ENCODE measurements at places on chromosomes 3 and 15.

- DNase-seq = no peak
Observed at GRCh38 chr15:96385195-96385594, 54.7 kb downstream of the NR2F2 start.

- peak; percentile 56 for DNase-seq
Observed at GRCh38 chr15:23823508-23823907, 136.4 kb upstream of the NDN start.

DNA sequence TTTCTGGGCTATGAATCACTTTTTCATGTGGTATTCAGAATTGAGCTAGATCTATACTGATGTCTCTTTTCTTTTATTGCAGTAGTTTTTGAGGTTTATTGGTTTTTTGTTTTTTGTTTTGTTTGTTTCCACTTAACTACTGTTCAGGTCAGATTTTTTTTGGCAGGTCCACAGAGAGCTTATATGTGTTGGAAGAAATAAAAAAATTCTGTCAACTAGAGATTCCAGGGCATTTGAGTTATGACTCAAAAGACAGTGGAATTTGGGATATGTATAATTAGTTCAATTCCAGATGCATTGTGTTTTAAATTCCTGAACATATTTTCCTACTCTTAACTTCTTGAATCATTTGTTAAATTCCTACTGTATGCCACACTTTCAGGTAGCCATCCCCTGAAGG lies 727.2 kb downstream of the SI start:
- DNase-seq = no peak

DNA sequence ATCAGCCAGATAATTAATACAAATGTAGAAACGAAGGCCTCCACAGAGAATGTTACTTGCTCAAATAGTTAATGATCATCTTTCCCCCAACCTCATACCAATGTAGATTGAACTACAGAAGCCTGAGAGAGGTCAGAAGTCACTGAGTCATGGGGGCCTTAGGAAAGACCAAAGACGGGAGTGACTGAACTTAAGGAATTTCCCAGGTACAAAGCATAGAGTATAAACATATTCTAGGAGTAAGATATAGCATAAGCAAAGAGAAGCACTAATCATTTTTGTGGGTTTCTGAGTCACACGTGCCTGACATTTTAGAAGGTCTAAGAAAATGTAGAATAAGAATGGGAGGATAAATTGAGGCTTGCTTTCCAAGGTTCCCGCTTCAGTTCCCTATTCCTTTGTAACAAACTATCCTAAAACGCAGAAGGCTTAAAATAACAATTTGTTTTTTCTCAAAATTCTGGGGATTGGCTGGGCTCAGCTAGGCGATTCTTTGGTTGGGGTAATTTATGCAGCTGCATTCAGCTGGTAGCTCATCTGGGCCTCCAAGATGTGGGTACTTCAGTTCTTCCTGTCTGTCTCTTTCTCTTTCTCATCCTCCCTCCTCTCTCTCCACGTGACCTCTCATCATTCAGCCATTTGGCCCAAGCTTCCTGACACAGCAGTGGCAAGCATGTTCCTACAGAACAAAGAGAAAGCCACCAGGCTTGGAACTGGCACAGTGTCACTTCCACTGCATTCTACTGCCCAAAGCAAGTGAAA lies 422.6 kb downstream of the FOXP1 start:
- DNase-seq = no peak

DNA sequence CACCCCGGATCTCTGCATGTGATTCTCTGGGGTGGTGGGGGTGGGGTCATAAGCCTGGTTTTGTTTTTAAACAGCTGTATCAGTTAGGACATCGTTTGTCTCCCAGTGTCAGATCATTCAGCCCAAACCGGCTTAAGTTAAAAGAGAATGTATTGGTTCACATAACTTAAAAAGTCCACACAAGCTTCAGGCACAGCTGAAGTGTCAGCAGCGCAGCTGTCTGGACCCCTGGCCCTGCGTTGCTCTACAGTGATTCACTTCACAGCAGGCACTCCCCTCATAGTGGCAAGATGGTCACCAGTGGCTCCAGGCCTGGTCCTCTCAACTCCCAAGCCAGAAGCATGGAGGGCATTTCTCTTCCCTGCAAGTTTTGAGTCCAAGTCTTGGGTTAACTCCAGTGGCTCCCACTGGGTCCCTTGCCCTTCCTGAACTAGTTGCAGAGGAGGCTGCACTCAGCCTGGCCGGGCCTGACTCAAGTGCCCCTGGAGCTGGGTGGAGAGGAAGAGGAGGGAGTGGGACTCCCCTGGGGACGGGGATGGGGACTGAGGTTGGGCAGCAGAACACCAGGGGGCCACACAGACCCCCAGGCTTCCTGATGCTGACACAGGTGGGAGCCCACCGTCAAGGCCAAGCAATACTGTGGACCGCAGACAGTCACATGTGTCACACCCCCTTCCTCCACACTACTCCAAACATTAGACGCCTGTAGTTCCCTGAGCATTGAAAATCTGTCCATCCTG lies 28.9 kb upstream of the GP9 start:
- no peak for DNase-seq

DNA sequence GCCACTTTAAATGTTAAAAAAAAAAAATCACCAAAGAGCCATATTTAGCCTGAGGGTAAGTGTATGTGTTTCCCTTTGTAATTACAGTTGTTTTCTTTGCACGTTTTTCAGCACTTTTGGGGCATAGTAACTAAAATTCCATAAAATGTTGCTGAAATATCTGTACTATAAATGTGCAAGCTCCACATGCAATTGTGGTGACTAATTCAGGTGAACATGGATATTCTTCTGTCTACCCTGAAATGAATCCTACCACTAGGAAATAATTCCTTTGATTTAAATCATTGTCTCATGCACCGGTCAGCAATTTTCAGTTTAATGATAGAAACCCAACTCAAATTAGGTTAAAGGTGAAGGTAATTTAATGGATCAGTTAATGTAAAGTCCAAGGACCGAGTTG lies 13.1 kb upstream of the TFG start:
- DNase-seq = no peak

DNA sequence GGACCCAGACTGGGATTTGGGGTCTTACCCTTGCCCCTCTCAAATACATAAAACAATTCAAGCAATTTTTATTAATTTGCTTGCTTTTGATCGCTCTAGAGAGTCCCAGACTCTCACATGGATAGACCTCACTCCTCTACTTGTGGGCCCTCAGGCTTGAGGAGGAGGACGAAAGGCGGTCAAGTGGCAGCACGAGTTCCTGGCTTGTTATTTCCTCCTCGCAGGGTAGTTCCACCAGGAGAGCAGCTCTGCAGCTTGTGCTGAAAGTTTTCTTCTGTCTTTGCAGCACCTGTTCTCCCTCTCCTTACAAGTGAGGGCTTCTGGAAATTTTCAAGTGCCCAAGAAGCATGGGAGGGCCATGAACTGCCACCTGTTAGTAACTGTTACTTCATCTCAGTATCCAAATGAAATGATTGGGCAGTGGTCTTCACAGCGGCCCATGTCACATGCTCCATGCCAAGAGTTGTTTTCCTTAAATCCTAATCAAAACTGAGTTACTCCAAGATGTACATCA lies 22.7 kb downstream of the ABI3BP start:
- DNase-seq = no peak

GRCh38 chr15:73832657-73833056 lies 40.7 kb upstream of the TBC1D21 start:
- DNase-seq = no peak

- DNase-seq = no peak
Observed at GRCh38 chr3:139201446-139202225, 142.2 kb upstream of the MRPS22 start.

- DNase-seq = no peak
Observed at GRCh38 chr3:126161309-126161708, 19.1 kb downstream of the ALDH1L1 start.

- DNase-seq = no peak
Observed at GRCh38 chr15:70324001-70324974, 226.6 kb upstream of the TLE3 start.

- DNase-seq = no peak
Observed at GRCh38 chr3:160963949-160964348, 141.2 kb downstream of the B3GALNT1 start.

- no peak for DNase-seq
Observed at GRCh38 chr15:60541481-60542299, 62.7 kb upstream of the ICE2 start.

DNA sequence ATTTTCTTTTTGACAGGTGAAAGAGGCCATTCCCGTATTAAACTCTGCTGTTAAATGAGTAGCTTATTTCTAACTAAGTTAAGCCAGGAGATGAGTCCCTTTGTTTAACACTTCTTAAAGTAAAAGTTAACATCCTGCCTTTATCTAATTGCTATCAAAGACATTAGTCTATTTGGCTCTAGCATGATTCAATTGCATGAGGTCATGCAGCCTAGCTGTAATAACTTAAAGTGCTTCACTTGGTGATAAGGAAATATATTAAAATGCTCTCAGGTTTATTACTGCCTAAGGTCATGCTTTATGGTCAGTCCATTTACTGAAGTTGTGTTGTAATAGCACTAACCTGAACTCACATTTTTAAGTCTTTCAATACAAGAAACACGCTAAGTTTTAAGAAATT lies 82.3 kb upstream of the MLF1 start:
- DNase-seq = no peak

DNA sequence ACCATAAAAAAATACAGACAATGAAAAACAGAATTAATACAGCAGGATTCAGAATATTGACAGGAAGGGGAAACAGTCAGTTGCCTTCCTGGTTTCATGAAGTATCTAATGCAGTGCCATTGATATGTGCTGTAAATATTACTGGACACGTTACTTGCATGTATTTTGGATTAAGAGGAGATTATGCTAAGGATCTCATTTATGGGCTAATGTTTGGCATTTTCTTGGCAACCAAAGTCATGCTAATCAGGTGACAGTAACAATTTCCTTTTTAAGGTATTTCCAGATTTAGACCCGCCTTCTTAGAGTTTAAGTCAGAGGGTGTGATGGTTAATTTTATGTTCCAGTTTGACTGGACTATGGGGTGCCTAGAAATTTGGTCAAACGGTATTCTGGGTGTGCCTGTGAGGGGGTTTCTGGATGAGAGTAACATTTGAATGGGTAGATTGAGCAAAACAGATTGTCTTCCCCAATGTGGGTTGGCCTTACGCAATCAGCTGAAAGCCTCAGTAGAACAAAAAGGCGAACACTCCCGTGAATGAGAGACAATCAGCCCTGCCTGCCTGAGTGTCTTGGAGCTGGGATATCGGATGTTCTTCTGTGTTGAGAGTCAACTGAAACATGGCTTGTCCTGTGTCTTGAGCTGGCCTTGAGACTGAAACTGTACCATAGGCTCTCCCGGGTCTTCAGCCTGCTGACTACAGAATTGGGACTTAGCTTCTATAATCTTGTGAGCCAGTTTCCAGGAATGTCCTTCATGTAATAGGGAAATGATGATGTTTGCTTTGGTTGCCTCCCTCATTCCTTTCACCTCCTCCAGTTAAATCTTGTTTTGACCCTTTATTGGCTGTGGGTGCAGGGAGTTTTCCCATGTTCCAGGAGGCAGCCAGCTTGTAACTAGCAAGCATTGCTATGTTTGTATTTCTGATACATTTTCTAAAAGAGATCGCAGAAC lies 10.5 kb downstream of the SQOR start:
- peak; percentile 76 for DNase-seq

DNA sequence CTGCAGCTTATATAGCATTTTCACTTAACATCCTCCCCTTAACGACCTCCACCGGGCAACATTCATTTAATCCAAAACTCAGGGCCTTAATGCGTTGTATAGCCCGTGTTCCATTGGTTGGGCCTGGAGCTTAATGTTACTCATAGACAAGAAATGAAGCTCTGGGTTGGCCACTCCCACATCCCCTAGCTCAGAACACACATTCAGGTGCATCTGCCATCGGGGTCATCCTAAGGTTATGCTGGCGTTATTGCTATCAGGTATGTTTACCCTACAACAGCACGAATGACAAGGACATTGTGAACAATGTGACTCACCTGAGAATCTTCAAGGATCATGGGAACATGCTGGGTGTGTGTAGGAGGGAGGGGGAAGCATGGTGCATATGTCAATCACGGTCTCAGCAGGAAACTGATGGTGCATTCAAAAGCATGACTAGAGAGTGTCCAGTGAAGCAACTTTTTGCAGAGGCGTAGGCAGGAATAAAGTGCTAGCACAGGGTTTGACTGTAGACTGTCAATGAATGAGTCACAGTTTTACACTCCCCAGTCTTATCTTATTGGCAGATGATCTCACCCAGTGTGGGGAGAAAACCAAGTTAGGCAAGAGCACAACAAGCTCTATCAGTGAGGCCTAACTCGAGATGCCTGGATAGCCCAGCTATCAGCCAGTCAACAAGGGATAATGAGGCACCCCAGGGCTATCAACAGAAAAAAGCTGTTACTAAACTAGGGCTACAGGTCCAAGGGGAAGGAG lies 402.1 kb upstream of the MCTP2 start:
- peak; percentile 88 for DNase-seq

DNA sequence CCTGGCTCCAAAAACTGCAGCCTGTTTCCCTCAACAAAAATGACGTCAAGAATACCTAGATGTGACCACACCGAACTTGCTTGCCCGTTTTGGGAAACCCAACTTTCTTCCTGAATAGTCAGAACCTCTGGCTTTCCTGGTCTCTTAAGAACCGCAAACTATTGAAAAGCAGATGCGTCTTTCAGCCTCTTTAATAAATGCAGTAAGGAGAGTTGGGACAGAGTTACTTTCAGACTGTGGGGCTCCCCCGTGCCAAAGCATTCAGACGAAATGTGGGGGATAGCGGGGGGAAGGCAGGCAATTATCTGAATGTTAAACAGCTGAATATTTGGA lies 1.2 kb upstream of the PROK2 start:
- no peak for DNase-seq

DNA sequence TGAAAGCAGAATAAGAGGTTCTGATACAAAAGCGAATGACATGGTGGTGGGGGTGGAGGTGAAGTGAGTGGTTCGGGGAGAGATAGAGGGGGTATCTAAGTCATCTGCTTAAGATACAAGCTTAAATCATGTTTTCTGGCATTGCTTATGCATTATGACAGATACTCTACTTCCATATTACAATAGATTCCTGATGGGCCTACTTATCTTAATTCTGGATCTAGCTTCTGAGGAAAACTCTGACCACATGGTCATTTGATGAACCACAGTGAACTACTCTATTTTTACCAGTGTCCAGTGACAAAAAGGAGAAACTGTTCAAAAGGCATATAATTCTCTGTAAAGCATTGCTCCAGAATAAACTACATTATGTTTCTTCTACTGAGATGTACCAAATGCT lies 673.7 kb upstream of the CCDC54 start:
- DNase-seq = no peak

DNA sequence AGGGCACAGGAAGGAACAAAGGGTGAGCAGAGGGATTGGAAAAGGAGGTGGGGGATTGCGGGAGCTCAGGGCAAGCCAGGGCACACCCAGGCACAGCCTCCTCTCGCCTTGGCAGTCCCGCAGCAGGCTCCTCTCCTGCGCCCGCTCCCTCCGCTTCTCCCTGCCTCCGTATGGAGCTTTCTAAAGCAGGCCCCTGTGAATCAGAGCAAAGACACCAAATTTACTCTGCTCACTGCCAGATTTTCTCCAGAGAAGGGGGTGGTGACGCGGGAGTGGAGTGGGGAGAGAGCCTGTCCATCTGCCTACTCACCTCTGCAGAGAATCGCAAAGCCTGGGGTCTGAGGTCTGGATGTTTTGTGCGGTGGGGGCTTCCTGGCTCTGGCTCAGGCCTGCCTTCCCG lies 20.0 kb downstream of the ATP2B2 start:
- no peak for DNase-seq

- no peak for DNase-seq
Observed at GRCh38 chr15:93126148-93126547, 37.1 kb upstream of the RGMA start.

- DNase-seq = no peak
Observed at GRCh38 chr15:89338036-89338435, 3.4 kb upstream of the POLG start.

- DNase-seq = no peak
Observed at GRCh38 chr15:91578511-91578910, 275.0 kb upstream of the SLCO3A1 start.

Data from NB4 (cell line).